ENCODE measurements at places on chromosomes 5 and 9.

DNA sequence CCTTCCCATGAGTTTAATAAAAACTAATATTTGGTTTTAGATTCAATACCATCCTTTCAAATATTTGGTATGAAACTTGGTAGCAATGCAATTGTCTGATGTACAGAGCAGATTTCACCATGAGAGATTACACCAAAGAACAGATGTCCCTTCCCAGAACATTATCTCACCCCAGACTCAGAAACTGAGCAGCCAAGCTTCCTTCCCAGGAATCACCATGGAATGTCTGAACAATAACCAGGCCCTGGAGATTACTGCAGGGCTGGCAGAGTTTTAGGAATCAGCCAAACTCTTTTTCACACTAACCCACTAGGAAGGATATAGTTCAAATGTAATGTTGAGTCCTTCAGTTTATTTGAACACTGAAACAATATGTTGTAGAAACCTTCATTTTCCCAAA is 23.9 kb downstream of the CLTA start:
- peak; percentile 34 for DNase-seq

DNA sequence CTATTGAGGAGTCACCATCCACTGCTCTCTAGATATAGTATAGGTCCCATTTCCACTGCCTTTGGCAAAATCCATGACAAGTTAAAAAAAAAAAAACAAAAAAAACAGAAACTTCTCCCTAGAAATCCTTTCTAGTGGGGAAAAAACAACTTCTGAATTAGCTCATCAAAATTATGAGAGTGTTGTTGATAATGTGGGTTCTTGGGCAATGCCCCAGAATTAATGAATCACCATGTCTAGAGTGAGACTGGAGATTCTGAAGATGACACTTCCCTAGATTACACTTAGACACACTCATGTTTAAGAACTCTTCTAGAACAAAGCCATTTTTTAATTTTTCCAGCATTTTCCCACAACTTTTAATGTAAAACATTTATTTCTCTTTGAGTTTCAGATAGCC is 728.0 kb upstream of the C9orf72 start:
- peak; percentile 83 for DNase-seq

- no peak for DNase-seq
Observed at GRCh38 chr9:97808972-97809371, 44.1 kb upstream of the FOXE1 start.

DNA sequence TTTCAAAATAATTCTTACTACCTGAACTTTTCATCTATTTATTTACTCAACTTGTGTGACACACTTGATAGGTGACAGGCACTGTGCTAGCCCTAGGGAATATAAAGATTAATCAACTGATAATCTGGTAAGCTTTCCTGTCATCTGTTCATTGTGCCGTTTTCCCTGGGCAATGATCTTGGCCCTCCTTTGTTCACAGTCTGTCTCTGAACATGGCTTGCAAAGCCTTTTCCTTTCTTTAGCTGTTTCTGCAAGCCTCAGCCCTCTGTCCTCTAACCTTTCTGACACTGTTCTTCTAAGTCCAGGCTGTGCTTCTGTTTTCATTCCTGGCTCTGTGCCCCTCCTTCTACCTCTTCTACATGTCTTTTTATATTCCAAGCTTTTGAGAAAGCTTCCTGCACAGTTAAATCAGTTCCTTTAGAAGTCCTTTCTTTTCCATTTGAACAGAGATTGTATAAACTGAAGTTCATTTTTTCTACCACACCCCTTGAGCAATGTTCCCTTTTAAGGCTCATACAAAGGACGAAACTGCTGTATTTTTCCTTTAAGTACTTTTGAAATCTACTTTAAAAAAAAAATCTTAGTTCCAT is 803.0 kb upstream of the ZNF608 start:
- no peak for DNase-seq

DNA sequence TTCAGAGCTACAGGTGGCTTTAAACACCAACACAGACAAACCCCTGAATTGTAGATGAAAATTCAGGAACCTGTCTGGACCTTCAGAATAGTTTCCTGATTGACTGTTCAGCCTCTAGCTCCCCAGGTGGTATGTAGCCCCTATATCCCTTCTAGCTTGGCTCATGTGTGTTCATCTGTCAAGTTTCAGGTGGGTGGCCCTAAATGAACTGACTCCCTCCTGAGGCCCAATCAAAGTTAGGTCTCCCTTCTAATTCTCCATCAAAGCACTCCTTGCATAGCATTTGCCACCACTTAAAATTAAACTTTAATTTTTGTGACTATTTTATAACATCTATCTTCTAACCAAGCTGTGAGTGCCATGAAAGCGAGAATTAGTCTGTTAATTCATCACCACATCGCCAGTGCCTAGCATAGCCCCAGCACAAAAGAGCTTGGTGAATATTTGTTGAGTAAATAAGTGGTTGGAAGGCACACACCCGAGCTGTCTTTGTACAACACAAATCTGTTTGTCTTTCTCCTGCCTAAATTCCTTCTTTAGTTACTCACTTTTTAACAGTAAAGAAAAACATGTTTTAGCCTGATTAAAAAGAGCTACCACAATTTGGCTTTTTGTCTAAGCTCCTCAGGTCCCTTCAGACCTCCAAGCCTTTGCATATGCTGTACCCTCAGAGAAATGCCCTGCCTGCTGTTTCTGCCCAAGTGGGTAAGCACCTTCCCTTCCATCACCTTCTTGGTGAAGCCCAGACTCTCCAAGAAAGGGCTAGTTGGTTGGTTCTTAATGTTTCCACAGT is 138.1 kb upstream of the HMHB1 start:
- peak; percentile 72 for DNase-seq

GRCh38 chr9:17017931-17018491 is 116.8 kb upstream of the CNTLN start:
- peak; percentile 75 for DNase-seq

All from fibroblast of skin of back (primary cell).